ENCODE measurements at places on chromosomes 6 and 20.

DNA sequence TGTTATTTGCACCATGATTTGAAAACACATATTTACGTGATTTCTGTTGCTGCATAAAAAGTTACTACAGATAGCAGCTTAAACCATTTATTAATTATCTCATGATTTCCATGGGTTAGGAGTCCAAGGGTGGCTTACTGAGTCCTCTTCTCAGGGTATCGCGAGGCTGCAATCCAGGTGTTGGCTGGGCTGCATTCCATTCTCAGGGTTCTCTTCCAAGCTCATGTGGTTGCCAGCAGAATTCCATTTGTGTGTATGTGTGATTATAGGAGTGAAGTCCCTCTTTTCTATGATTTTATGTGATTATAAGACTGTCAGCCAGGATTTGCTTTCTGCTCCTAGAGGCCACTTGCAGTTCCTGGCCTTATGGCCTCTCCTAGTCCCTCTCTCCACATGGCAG, 135.1 kb downstream of the FAM83B start:
- peak; percentile 65 for DNase-seq
- peaks cover 4% of the 10 kb centered on the region for H3K4me1 ChIP-seq
- no peak overlapping the region for H3K4me3 ChIP-seq
- H3K27me3 ChIP-seq, result no peaks in the 10 kb centered on the region
- H3K27ac ChIP-seq, result peak overlapping the region; percentile 70

DNA sequence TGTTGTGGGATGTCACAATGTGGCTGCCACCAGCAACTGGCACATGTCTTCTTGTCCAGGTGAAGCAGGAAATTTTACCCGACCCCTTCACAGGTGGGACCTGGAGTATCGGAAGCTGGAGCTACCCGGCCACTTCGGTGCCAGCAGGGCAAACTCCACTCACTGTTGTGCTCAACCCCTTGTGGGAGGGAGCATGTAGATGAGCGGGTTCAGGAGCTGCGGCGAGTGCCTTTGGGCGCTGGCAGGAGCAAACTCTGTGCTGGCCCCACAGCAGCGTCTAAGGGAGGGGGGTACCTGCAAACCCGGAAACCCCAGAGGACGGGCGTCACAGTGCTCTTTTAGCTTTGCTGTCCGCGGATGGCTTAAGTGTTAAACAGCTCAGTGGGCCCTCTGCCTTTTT, 20.7 kb upstream of the SULF2 start:
- H3K4me3 ChIP-seq, result no peak overlapping the region
- H3K36me3 ChIP-seq, result no peaks in the 10 kb centered on the region
- peaks cover 15% of the 10 kb centered on the region for H3K27me3 ChIP-seq
- no peaks in the 10 kb centered on the region for H3K4me1 ChIP-seq
- no peak overlapping the region for H3K27ac ChIP-seq
- DNase-seq, result no peak

- H3K4me3 ChIP-seq, result no peak overlapping the region
- no peaks in the 10 kb centered on the region for H3K27me3 ChIP-seq
- no peak overlapping the region for H3K27ac ChIP-seq
- no peaks in the 10 kb centered on the region for H3K4me1 ChIP-seq
Measured at GRCh38 chr6:146210406-146211083, 181.7 kb downstream of the GRM1 start.

DNA sequence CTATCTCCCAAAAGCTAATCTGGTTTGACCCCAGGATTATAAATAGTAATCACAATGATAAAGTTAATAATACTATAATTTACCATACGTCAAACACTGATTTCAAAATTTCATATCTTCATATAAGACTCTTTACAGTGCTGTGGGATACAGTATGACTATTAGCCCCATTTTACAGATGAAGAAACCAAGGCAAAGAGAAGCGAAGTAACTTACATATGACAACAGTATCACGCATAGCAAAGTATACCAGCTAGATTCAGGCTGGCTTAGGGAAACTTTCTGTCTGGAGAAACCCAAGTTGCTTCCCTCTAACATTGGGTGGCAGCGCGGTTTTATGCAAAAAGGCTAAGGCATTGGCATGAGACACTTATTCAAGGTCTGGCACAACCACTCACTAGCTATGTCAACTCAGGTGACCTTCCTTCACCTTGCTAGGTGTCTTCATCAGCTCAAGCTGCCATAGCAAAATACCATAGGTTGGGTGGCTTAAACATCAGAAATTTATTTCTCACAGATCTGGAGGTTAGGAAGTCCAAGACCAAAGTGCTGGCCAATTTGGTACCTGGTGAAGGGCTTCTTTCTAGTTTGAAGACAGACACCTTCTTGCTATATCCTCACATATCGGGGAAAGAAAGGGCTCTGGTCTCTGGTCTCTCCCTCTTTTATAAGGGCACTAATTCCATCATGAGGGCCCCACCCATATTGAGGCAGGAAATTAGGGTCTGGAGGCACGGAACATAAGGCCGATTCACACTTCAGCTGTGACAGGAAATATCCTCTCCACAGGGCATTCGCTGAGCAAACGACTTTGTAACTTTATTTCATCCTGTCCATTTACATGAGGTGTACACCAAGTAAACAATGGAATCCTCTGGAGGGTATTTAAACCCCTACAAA, 22.4 kb upstream of the UTRN start:
- H3K27me3 ChIP-seq, result no peaks in the 10 kb centered on the region
- H3K27ac ChIP-seq, result no peak overlapping the region

DNA sequence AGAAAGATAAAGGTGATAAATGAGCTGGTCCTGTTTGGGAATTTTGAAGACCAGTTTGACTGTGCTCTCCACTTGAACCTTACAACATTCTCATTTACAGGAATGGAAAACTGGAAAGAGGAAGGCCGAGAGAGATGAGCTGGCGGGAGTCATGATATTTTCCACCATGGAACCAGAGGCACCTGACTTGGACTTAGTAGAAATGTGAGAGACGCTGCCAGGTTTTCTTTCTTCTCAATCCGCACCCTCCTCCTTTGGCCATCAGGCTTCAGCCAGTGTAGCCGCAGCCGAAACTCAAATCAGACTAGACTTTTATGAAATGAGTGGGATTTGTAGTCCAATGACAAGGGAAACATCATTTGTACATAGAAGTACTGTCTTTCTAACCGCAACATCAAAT, 54.7 kb upstream of the SYNJ2 start:
- DNase-seq, result no peak
- H3K27me3 ChIP-seq, result no peaks in the 10 kb centered on the region
- no peak overlapping the region for H3K4me3 ChIP-seq
- no peaks in the 10 kb centered on the region for H3K4me1 ChIP-seq

- no peak for DNase-seq
- peaks cover 34% of the 10 kb centered on the region for H3K27me3 ChIP-seq
- H3K4me1 ChIP-seq, result 0 out of 2 replicates have a peak, but pooled peaks cover 2% of the 10 kb centered on the region
- H3K36me3 ChIP-seq, result no peaks in the 10 kb centered on the region
- no peak overlapping the region for H3K27ac ChIP-seq
Measured at GRCh38 chr6:3386374-3386857, 70.4 kb downstream of the SLC22A23 start.

DNA sequence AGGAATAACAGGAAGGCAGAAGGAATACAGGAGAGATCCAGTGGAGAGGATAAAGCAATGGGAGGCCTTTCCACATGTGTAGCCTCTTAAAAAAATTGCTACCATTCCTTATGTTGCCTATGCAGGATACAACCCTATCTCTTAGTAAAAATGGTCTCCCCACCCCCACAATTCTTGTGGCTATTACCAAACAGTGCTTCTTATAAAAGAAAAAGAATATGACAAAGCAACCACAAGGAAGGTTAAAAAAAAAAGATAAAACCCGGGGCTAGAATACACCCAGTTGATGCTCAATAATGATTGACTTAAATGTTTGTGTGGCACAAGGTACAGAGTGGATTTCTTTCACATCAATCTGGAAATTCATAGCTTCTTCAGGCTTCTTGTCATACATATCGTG, 250.9 kb downstream of the HIVEP2 start:
- no peak overlapping the region for H3K4me3 ChIP-seq
- no peaks in the 10 kb centered on the region for H3K27me3 ChIP-seq
- H3K4me1 ChIP-seq, result peaks cover 3% of the 10 kb centered on the region
- no peaks in the 10 kb centered on the region for H3K36me3 ChIP-seq

GRCh38 chr6:33064723-33065122, 8.7 kb downstream of the HLA-DPA1 start:
- H3K27me3 ChIP-seq, result peaks cover 1% of the 10 kb centered on the region
- no peak for DNase-seq
- H3K36me3 ChIP-seq, result no peaks in the 10 kb centered on the region
- H3K27ac ChIP-seq, result no peak overlapping the region

DNA sequence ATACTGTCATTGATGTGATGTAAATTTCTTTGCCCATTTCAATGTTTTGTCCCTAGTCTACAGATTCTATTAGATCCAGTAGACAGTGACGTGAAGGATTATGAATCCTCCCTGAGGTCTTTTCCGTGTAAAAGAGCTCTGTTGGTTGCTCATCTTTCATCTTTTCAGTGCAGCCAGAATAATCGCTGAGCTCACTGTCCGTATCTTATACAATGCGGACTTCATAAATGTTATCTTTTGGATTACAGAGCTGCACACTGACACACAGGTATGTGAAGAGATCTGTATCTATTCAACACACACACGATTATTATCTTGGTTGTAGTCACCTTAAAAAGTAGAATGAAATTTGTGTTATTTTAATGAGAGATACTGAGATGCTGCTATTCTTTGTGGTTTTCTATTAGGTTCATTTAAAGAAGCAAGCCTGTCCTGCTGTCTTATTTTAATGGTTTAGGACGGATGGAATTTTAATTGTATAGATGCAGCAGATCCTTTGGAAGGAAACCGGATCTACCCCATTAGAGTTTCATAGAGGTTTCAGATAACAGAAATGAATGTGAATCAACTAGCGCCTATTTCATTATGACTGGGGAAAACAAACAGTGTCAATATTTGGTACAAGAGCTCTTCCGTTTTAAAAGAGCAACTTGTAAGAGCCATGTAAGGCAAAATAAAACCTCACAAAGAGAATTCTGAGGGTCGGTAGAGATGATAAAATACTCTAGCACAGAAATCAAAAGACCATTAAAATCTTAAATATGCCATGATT, 79.4 kb downstream of the BMP6 start:
- no peaks in the 10 kb centered on the region for H3K36me3 ChIP-seq
- H3K27ac ChIP-seq, result no peak overlapping the region
- H3K4me1 ChIP-seq, result peaks cover 2% of the 10 kb centered on the region
- DNase-seq, result no peak
- H3K27me3 ChIP-seq, result peaks cover 1% of the 10 kb centered on the region
- H3K4me3 ChIP-seq, result no peak overlapping the region

- H3K4me1 ChIP-seq, result peaks cover 11% of the 10 kb centered on the region
- peak; percentile 76 for DNase-seq
- H3K27me3 ChIP-seq, result no peaks in the 10 kb centered on the region
- H3K36me3 ChIP-seq, result no peaks in the 10 kb centered on the region
- H3K4me3 ChIP-seq, result peak overlapping the region; percentile 38
Measured at GRCh38 chr6:87702589-87702945, 534 bp upstream of the AKIRIN2 start.

DNA sequence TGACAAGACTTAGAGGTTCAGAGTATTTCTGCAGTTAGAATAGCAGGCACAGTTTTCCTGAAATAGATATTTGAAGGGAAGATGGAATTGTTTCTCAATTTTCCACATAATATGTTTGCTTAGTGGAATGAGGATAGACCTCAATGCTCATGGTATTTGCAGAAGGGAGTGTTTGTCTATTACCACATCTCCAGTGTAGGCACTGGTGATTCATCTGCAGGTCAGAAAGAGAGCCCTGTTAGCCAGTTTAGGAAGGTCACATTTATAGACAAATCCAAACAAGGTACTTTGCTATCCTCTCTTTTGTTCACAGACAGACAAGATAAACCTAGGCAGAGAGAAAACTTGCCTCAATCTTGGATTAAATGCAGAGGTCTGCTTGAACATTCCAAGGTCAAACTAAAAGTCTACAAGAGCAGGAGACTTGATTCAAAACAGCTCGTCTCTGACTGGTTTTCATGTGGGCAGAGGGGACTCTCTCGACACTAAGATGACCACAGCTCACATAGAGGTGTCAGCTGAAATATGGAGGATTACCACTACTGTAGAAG, 22.8 kb downstream of the ISM1 start:
- no peak overlapping the region for H3K4me3 ChIP-seq
- H3K36me3 ChIP-seq, result no peaks in the 10 kb centered on the region
- DNase-seq, result no peak
- H3K27ac ChIP-seq, result no peak overlapping the region
- no peaks in the 10 kb centered on the region for H3K27me3 ChIP-seq
- H3K4me1 ChIP-seq, result no peaks in the 10 kb centered on the region

DNA sequence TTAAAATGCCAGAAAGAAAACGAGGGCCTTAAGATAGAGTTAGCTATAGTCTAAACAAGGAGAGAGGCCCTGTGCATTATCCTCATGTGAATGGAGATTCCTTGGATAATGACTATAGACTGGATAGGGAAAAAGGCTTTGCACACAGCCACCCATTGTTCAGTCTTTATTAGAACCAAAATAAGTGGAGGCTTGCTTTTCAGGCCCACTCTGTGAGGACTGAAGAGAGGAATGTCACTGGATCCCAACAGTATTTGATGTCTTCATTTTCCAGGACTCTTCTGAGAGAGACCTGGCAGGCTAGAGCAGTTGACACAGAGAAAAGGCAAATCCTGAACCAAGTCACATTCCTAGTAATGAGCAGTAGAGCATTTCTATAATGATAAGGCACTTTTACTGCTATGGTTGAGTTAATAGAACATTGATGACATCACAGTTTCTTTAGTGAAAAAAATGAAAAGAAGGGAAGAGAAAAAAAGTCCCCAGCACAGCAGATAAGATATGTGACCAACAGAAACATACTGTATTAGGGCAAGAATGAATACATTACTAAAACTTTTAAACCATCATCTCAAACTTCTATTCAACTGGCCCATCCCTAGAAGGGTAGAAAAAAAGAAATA, 315.1 kb downstream of the EPHA7 start:
- H3K4me3 ChIP-seq, result no peak overlapping the region
- no peaks in the 10 kb centered on the region for H3K4me1 ChIP-seq
- no peaks in the 10 kb centered on the region for H3K36me3 ChIP-seq

- no peaks in the 10 kb centered on the region for H3K4me1 ChIP-seq
- no peak overlapping the region for H3K27ac ChIP-seq
- no peaks in the 10 kb centered on the region for H3K36me3 ChIP-seq
- no peaks in the 10 kb centered on the region for H3K27me3 ChIP-seq
Measured at GRCh38 chr6:64777941-64778785, 928.9 kb downstream of the EYS start.

DNA sequence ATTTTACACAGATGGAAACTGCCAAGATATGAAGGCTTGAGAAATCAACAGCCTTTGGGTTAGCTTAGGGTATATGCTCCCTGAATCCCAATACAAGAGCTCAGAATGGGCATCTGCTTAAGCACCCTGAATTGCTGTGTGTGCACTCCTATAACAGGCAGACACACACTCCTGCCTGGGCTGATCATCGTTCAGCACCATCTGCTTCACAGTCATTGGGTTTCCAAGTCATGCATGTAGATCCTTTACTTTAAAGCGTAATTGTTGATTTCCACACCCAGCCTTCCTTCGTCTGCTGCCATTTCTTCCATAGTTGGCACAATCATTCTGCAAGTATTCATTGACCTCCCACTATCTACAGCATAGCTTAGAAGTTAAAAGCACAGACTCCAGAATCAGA, 263.5 kb downstream of the CBLN4 start:
- no peak overlapping the region for H3K4me3 ChIP-seq
- H3K27ac ChIP-seq, result no peak overlapping the region
- no peaks in the 10 kb centered on the region for H3K4me1 ChIP-seq
- no peaks in the 10 kb centered on the region for H3K27me3 ChIP-seq
- DNase-seq, result no peak

- H3K36me3 ChIP-seq, result no peaks in the 10 kb centered on the region
- H3K4me1 ChIP-seq, result peaks cover 23% of the 10 kb centered on the region
- H3K27me3 ChIP-seq, result no peaks in the 10 kb centered on the region
- no peak for DNase-seq
- no peak overlapping the region for H3K4me3 ChIP-seq
Measured at GRCh38 chr6:105430685-105431084, 27.8 kb upstream of the PREP start.

Data from IMR-90 (cell line).